ENCODE measurements at places on chromosomes 11 and 22. TPM values are rescaled to one million over a fixed set of nuclear protein-coding genes. Genes with fewer than 3 reads are reported as not detected.

Gene BSX
- total RNA-seq: not detected

Gene NLRP14
- total RNA-seq: under 0.01 TPM

Gene TRIM34
- 6.2 TPM for total RNA-seq

Gene ATP5MG
- total RNA-seq: 121 TPM

Gene YWHAH
- total RNA-seq: 90.6 TPM
